Myocyte (in vitro differentiated cells): ENCODE measurements at places on chromosomes 5 and 9. TPM values are rescaled to one million over a fixed set of nuclear protein-coding genes. Genes with fewer than 3 reads are reported as not detected.

- DNase-seq = no peak
Measured at GRCh38 chr9:36128349-36128748, 8.2 kb upstream of the GLIPR2 start.

- no peak for DNase-seq
Measured at GRCh38 chr9:13644675-13645074, 365.2 kb upstream of the MPDZ start.

DNA sequence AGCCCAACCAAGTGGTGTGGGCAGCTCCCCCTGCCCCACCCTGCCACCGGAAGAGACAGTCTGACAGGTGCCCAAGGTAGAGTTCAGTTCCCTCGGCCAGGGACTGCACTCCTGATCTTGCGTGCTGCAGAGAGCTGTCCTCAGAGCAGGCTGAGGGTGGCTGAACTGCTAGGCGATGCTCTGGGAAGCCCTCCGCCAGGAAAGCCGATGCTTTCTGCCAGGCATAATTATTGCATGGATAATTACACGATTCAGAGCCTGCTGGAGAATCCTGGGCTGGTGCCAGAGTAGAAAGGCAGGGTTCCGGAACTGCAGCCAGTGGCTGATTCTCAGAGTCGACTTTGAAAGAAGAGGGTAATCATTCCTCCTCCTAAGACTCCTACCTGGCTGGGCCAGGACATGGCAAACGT, 19.3 kb downstream of the KCNIP1 start:
- no peak for DNase-seq

Gene TEX48
- not detected in 2 replicates for total RNA-seq

Gene CATSPER3
- not detected in 2 replicates for total RNA-seq
